ENCODE measurements at places on chromosomes 11 and 22.

DNA sequence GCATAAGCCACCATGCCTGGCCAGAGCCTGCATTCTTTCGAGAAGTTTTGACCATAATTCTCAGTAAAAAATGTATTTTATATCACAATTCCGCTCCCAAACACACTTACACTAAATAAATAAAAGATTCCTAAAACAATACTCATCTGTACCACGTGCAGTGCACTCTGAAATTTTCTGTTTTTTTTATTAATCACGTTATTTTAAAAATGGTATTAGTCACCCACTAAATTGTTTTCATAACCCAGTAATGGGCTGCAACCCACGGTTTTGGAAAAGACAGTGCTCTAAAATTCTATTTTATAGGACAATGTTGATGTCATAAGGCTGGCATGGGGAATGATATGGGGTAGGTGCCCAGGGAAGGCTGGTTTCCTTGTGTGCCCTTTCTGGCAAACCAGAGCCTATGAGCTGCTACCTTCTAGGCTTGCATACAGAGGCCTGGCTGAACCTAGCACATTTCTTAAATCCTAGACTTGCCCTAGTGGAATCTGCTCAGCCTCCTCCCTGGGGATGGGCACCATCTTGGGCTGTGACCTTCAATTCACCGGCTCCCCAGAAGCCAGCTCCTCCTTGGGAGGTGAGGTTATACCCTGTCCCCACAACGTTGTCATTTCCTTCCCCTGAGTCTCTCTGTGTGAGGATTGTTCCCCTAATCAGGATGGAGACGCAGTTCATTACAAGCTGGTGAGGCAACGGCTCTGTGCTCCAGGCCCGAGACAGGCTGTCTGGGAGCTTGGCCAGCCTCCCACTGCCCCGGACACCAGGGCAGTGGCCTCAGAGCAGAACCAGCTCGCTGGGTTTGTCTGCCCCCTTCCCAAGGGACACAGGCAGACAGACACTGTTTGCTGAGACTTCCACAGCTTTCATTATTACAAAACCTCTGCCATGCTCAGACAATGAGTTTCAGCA lies 116.5 kb upstream of the NAV2 start:
- DNase-seq: peak; percentile 11

DNA sequence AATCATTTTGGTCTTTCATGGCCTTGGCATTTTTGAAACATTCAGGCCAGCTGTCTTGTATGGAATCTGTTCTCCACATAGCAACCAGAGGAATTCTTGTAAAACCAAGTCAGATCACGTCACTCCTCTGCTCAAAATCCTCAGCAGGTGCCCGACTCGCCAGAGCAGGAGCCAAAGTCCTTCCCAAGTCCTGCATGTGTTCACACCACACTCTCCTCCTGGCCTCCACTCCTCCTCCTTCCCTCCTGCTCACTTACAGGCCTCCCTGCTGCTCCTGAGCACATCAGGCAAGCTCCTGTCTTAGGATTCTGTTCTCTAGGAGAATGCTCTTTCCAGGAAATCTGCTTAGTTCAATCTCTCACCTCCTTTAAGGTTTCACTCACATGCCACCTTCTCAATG lies 6.9 kb upstream of the PSMC3 start:
- DNase-seq: no peak

GRCh38 chr11:9756461-9756860 lies 92.6 kb downstream of the SWAP70 start:
- DNase-seq: no peak

- no peak for DNase-seq
Observed at GRCh38 chr11:45056529-45056928, 89.9 kb upstream of the PRDM11 start.

GRCh38 chr11:124085583-124085982 lies 29.7 kb upstream of the VWA5A start:
- no peak for DNase-seq

DNA sequence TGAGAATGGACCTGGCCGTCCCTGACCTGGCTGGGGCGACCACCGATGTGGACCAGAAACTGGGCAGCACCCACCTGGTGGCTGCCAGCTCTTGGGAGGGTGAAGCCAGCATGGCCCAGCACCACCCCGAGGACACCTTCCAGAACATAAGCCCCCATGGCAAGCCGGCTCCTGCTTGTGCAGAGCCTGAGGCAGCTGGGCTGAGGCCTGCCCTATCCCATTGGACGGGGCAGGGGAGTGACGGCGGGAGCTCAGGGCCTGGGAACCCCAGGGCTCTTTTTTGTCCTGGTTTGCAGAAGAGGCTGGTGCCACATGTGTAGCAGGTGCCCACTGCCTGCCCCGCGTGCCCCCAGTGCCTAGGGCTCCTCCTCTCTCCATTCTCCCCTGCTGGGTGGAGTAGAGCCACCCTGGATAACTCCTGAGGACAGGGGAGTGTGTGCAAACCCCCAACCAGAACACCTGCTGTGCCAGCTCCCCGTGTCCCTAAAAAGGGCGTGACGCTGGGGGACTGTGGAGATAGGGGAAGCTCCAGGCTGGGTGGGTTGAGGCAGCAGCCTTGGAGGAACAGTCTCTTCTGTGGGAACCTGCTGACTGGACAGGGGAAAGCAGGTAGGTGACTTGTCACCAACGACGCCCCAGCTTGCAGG lies 11.9 kb downstream of the DUSP8 start:
- DNase-seq: no peak

GRCh38 chr22:49209452-49210195 lies 618.0 kb downstream of the BRD1 start:
- DNase-seq: no peak

GRCh38 chr11:85582111-85582510 lies 45.0 kb downstream of the DLG2 start:
- DNase-seq: no peak

DNA sequence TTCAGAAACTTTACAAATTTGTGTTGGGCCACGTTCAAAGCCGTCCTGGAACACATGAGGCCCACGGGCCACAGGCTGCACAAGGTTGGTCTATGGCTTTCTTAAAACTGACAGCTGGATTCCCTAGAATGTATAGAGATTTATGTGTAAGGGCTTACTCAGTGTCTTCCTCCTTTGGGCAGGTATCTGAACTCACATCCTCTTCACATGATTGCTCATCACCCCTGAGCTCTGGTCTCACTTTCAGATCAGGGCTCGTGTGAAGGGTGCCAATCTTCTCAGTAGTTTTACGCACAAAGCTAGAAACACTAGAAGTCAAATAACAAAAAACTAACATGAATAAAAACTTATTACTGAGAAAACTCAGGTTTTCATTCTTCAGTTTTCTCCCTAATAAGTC lies 27.1 kb downstream of the HPS5 start:
- no peak for DNase-seq

DNA sequence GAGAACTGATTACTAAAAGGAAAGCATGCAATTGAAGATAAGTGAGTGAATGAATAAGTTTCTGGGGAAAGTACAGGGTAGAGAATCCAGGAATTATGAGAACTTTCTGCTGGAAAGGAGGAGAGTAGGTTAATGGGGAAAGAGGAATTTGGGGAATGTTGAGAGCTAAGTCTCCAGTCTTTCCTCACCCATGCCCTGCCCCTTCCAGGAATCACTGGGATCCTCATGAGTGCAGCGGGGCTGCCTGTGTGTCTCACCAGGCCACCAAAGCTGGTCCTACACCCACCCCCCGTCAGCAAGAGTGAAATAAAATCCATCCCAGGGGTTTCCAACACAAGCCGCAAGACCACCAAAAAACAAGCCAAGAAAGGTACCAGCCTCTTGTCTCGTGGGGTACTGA lies 17.0 kb downstream of the DTX4 start:
- no peak for DNase-seq

- DNase-seq: no peak
Observed at GRCh38 chr11:120280600-120281051, 40.7 kb downstream of the POU2F3 start.

DNA sequence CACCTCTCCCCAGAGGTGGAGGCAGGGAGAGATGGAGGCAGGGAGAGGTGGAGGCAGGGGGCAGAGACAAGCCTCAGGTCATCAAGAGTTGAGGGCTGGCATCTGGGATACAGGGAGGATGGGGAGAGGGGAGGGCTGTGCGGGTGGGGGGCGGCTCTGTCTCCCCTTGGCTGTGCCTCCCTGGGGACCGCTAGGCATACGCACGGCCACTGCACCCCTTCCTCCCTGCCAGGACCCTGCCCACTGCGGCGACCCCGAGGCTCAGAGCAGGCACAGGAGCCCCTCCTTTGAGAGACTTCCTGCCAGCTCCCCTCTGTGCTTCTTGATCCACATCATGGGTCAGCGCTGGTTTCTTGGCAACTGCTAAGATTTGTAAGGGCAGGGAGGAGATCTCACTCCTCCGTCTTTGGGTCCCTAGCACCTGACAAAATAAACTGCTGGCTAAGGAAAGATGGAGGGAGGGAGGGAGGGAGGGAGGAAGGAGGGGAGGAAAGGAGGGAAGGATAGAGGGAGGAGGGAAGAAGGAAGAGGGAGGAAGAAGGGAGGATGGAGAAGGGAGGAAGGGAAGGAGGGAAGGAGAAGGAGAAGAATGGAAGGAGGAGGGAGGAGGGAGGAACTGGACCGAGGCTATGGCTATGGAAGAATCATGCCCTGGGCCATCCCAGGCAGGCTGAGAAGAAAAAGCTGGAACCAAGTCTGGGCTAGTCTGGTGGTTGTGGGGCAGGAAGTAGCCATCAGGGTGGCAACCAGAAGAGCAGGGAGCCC lies 18.5 kb downstream of the PRR33 start:
- no peak for DNase-seq

DNA sequence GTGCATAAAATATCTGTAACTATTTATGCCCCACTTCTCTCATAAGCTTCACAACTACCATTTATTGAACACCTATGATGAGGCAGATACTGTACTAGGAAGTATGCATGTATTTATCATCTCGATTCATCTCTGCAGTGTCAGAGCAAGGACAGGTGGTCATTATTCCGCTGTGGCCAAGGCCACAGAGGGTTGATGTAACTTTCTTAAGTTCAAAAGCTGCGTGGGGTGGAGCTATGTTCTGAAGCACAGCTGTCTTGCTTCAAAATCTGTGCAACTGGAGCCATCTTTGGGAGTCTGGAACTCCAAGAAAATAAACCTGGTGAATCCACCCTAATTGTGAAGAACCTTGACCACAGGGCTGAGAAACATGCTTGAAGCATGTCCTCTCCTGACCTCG lies 60.2 kb upstream of the HMGXB4 start:
- DNase-seq: no peak
